ENCODE measurements at places on chromosomes 11 and 22.

DNA sequence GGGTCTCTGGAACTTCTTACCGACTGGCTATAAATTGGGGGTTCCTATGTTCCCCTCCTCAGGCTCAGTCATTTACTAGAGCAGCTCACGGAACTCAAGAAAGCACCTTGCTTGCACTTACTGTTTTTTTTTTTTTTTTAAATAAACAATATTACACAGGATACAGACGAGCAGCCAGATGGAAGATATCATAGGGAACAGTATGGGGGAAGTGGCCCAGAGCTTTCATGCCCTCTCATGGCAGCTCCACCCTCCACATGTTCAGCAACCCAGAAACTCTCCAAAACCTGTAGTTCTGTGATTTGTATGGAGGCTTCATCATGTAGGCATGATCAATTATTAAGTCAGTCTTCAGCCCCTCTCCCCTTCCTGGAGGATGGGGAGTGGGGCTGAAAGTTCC is 7.5 kb downstream of the UVRAG start:
- DNase-seq, result no peak

DNA sequence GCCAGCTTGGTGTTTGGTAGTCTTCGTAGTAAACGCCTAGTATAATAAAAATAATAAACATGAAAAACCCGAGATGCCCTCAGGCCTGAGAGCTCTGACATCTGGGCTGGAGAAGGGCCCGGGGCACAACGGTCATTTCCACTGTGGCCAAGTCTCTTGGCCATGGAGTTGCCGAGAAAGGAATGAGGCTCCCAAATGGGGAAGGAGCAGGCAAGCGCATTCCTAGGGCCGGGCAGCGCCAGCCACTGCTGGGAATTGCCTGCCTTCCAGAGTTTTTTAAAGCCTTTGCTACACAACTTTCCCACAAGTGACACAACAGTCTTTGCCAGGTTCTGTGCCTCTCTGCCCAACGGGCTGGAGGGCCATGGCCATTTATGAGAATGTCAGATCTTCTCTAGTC is 103.4 kb downstream of the NAV2 start:
- no peak for DNase-seq

GRCh38 chr11:124622531-124623451 is at the start of gene TBRG1:
Gene TBRG1, plus strand, starts transcription at chr11:124622864. Its CDS starts 220 bp downstream, at chr11:124623084.
- DNase-seq, result peak; percentile 85

GRCh38 chr22:32712644-32713355 is 88.7 kb upstream of the TIMP3 start:
- no peak for DNase-seq

- DNase-seq, result no peak
Measured at GRCh38 chr11:96863520-96863919, 473.7 kb downstream of the JRKL start.

GRCh38 chr11:134592391-134592990 is 180.4 kb upstream of the B3GAT1 start:
- peak; percentile 83 for DNase-seq

- no peak for DNase-seq
Measured at GRCh38 chr22:42065438-42066125, 5.0 kb downstream of the NAGA start.

DNA sequence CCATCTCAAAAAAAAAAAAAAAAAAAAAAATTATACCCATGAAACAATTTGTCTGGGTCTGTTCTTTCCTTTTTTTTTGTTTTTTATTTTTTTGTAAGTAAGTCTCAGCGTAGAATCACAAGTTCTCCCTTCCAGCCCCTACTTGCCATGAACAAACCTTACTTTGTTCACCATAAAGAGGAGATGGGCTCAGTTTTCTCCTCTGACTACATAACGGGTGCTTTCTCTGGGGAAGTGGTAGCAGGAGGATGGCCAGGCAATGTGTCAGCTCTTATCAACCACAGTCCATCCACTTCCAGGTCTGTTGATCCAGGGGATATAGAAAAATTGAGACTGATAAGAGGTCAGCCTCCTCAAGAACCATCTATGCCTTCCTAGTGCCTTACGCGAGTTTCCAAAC is 11.0 kb downstream of the ASCC2 start:
- DNase-seq, result no peak

DNA sequence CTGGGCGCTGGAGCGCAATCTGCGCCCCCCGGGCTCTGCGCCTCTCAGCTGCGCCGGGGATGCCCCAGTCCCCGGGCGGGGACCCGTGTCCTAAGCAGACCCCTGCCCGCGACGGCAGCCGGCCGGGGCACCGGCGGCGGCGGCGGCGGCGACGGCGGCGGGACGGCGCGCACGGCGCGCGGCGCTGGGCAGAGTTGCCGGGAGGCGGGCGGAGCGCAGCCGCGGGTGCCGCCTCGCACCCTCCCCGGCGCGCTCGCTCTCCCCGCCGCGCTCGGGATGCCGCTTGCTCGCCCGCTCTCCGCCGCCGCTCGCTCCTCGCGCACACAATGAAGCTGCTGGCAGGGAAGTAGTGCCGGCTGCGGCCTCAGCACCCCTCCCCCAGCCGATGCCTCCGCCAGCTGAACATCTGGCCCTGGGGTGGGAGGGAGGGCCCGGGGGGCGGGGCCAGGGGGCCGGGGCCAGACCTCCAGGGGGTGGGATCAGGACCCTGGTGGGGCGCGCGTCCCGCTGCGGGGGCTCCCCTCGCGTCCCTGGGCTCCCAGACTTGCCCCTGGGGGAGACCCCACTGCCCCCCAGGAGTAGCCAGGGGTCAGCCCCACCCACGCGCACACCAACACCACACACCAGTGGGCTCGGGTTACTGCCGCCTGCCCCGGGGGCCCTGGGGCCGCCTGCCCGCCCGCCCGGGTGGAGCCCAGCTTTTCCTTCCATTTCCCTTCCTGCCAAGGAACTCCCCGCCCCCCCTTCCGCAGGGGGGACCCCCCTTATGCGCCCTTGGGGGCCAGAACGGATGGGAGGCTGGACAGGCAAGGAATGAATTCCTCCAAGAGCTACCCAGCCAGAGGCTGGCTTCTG is at the start of gene RCOR2:
RCOR2 (minus strand) TSS at position 328 of the 855 bp plus-strand sequence. CDS start 708 bp downstream, outside the sequence.
- peak; percentile 76 for DNase-seq

GRCh38 chr11:128502726-128503125 is 84.6 kb downstream of the ETS1 start:
- no peak for DNase-seq

GRCh38 chr11:118915941-118916841 is 9.5 kb downstream of the BCL9L start:
- DNase-seq, result peak; percentile 24

DNA sequence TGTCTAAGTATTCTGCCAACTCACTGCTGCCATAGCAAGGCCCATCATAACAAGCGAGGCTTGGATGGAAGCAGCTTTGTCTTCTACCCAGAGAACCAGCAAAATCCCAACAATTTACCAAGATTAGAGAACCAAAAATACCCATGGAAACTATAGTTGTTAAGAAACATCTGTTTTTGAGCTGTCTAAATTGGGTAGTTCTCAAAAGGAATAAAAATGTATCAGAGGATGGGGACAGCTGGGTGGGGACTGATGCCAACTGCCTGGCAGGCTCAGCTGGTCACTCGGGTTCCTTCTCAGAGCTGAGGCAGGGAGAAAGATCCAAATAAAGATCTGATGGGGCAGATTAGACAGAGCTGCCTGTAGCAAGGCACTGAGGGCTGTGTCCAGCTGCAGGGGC is 85.9 kb upstream of the GRK3 start:
- DNase-seq, result no peak

GRCh38 chr11:118230088-118230487 is 5.3 kb upstream of the JAML start:
- no peak for DNase-seq

Data from stimulated activated CD8-positive, alpha-beta memory T cell treated with anti-CD3 and anti-CD28 coated beads, Interleukin-4, amount 100 ng/mL, for 48 hours (primary cell).